ENCODE measurements at places on chromosomes 6 and 20. TPM values are rescaled to one million over a fixed set of nuclear protein-coding genes. Genes with fewer than 3 reads are reported as not detected.

MEI4 gene
- not detected for total RNA-seq

C20orf202 gene
- total RNA-seq = not detected

GRCh38 chr20:29318871-29319461 lies 1938.5 kb upstream of the DEFB115 start:
- DNase-seq = no peak

- DNase-seq = no peak
Measured at GRCh38 chr6:14016935-14017625, 92.3 kb downstream of the RNF182 start.

- DNase-seq = no peak
Measured at GRCh38 chr6:135951169-135951568, 99.7 kb downstream of the PDE7B start.

DNA sequence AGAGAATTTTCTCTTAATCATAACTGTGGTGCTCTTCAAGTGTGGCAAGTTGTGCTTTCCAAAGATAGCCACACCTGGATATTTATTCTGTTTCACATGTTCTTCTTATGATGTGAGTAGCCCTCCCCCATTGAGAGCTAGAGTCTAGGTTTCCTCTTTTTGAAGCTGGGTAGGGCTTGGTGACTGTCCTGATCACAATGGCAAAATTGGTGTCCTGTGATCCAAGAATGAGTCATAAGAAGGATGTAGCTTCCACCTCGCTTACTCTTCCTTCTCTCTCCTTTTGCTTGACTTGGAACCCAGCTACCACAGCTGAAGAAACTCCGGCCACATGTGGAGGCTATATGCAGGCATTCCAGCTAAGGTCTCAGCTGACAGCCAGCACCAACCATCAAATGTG lies 7.4 kb upstream of the IGF2R start:
- DNase-seq = no peak

GRCh38 chr6:3455569-3456394 lies 1.1 kb downstream of the SLC22A23 start:
- peak; percentile 24 for DNase-seq

- no peak for DNase-seq
Measured at GRCh38 chr6:127464161-127464880, 5.1 kb upstream of the KIAA0408 start.

GRCh38 chr20:12053353-12053752 lies 135.7 kb downstream of the BTBD3 start:
- DNase-seq = peak; percentile 90

DNA sequence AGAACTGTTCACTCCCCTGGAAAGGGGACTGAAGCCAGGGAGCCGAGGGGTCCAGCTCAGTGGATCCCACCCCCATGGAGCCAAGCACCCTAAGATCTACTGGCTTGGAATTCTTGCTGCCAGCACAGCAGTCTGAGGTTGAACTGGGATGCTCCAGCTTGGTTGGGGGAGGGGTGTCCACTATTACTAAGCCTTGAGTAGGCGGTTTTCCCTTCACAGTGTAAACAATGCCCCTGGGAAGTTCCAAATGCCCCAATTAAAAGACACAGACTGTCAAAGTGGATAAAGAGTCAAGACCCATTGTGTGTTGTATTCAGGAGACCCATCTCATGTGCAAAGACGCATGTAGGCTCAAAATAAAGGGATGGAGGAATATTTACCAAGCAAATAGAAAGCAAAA lies 150.2 kb downstream of the LPA start:
- no peak for DNase-seq

- no peak for DNase-seq
Measured at GRCh38 chr6:19664050-19664449, 173.1 kb upstream of the ID4 start.

DNA sequence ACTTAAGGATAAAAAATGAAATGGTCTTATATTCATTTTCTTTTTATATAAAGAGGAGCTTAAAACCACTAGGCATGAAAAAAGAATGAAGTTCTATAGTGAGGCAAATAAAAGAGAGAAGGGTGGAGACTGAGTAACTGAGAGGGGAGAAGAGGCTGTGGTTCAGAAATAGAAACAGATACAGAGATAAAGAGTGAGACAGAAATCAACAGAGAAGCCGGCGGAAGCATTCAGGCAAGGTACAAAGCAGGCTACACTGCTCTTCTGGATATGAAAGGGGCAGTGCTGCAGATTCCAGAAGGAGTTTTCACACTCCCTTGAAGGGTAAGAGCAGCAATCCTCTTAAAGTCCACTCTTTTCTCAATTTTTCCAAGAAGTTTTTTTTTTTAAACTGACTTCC lies 29.9 kb downstream of the NFATC2 start:
- no peak for DNase-seq

- no peak for DNase-seq
Measured at GRCh38 chr6:112626468-112627082, 279.4 kb downstream of the RFPL4B start.
